Sciatic nerve (tissue), 2 donors: ENCODE measurements at places on chromosomes 12 and 14. TPM values are rescaled to one million over a fixed set of nuclear protein-coding genes. Genes with fewer than 3 reads are reported as not detected.

Gene RIPK3
- total RNA-seq = 8.9 TPM

Gene MED6
- total RNA-seq = 44.7 TPM

Gene NEUROD4
- total RNA-seq = not detected

Gene KRT77
- total RNA-seq = not detected

Gene ANKRD33
- 0.76 TPM for total RNA-seq

Gene NID2
- 125 TPM for total RNA-seq

Gene TAS2R30
- total RNA-seq = 8.1 TPM

Gene FAIM2
- total RNA-seq = 107 TPM

Gene CMTM5
- 75.3 TPM for total RNA-seq

Gene COA8
- 37.4 TPM for total RNA-seq

Gene ANO2
- 30.4 TPM for total RNA-seq

Gene CCDC38
- total RNA-seq = 0.40 TPM

Gene KRT81
- total RNA-seq = not detected

Gene ADCK1
- 8.2 TPM for total RNA-seq

Gene SSTR1
- 4.1 TPM for total RNA-seq

Gene CD69
- total RNA-seq = 10.9 TPM

Gene ACSM4
- not detected for total RNA-seq

Gene LRP6
- total RNA-seq = 56.1 TPM

Gene TTC6
- not detected for total RNA-seq

Gene ABCC9
- 45.6 TPM for total RNA-seq

Gene KRT2
- not detected for total RNA-seq

Gene FGD4
- total RNA-seq = 54.6 TPM

Gene DRAM1
- total RNA-seq = 21.6 TPM

Gene KCNMB4
- 13.5 TPM for total RNA-seq

Gene GDF3
- 1.3 TPM for total RNA-seq

Gene ACVRL1
- total RNA-seq = 57.6 TPM

Gene MMP14
- 138 TPM for total RNA-seq

Gene RNASE3
- 0.71 TPM for total RNA-seq

Gene RPS6KL1
- total RNA-seq = 4.7 TPM

Gene TRMT61A
- total RNA-seq = 12.4 TPM

Gene KCNH3
- total RNA-seq = 0.27 TPM

Gene GALNT4
- total RNA-seq = 5.7 TPM

Gene CYP46A1
- total RNA-seq = 2.5 TPM

Gene CLEC2A
- total RNA-seq = not detected

Gene PPFIA2
- 29.5 TPM for total RNA-seq

Gene TCL1B
- total RNA-seq = not detected
